ENCODE measurements at places on chromosomes 1 and 21.

DNA sequence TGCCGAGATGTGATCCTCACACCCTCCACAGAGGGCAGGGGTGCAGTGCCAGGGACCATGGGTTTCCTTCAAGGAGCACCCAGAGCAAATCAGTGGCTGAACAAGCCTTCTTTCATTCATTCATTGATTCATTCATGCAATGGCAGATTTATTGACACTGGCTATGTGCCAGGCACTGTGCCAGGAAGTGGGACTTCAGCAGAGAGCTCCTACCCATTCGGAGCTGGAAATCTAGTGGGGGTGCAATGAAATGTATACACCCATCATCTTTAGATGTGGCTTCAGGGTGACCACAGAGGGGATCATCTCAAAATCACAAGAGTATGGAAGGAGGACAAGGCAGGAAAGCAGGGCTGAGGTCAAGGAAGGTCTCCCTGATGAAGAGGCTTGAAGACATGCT, 18.9 kb downstream of the SLC6A9 start:
- H3K27me3 ChIP-seq: peaks cover 4% of the 10 kb centered on the region
- no peak overlapping the region for H3K4me3 ChIP-seq
- no peak overlapping the region for H3K27ac ChIP-seq

GRCh38 chr1:10589074-10589473, 114.3 kb downstream of the PEX14 start:
- H3K36me3 ChIP-seq: no peaks in the 10 kb centered on the region
- no peak for DNase-seq
- H3K4me3 ChIP-seq: no peak overlapping the region
- H3K27me3 ChIP-seq: no peaks in the 10 kb centered on the region

DNA sequence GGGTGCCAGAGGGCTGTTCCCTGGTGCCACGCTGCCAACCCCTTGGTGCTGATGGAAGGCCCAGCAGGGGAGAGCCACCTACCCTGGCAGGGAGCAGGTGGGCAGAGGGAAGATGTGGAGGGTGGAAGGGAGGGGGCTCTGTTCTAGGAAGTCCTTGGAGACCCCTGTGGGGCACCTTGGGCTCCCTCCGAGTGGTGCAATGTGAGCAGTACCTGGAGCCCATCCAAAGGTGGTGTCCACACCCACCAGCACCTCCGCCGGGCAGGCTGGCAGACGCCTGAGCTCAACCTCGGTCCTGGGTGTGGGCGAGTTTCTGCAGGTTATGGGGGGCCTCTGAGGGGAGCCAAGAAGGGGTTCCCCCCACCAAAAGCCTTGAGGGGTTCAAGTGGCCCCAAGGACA, 11.3 kb upstream of the DNMT3L start:
- DNase-seq: no peak
- peaks cover 24% of the 10 kb centered on the region for H3K27me3 ChIP-seq
- no peak overlapping the region for H3K27ac ChIP-seq
- no peak overlapping the region for H3K4me3 ChIP-seq

DNA sequence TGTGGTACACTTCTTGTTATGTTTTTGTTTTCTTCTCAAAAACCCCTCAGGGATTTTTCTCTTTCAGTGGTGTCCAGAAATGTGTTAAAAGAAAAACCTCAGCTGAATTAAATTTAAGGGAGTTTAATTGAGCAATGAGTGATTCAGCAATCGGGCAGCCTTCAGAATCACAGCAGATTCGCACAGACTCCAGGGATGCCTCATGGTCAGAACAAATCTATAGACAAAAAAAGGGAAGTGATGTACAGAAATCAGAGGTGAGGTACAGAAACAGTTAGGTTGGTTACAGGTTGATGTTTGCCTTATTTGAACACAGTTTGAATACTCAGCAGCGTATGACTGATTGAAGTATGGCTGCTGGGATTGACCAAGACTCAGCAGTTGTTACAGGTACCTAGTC, 86.2 kb downstream of the TLR5 start:
- peaks cover 1% of the 10 kb centered on the region for H3K27me3 ChIP-seq
- no peak overlapping the region for H3K4me3 ChIP-seq
- no peak overlapping the region for H3K27ac ChIP-seq

DNA sequence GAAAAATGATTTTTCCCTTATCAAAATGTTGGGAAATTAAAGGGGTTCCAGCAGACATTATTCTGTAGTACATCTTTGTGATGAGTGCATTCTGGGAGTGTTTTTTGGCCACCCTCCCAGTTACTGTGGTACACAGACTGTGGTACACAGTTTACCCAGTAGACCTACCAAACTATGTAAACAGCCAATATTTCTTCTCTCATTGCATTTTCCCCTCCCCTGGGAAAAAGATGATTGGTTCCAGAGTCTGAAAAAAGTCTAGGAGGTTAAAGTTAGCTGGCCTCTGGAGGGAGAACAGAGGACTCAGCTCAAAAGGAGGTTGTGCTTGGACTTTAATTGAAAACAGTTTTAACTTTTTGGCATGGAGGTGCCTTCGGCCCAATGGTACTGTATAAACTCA, 42.5 kb downstream of the PGM1 start:
- no peak for DNase-seq
- H3K36me3 ChIP-seq: peaks cover 59% of the 10 kb centered on the region

GRCh38 chr1:2273401-2274090, 45.4 kb downstream of the SKI start:
- no peak for DNase-seq
- no peak overlapping the region for H3K4me3 ChIP-seq
